Transverse colon (tissue), 4 donors: ENCODE measurements at places on chromosomes 2 and 18. TPM values are rescaled to one million over a fixed set of nuclear protein-coding genes. Genes with fewer than 3 reads are reported as not detected.

DNA sequence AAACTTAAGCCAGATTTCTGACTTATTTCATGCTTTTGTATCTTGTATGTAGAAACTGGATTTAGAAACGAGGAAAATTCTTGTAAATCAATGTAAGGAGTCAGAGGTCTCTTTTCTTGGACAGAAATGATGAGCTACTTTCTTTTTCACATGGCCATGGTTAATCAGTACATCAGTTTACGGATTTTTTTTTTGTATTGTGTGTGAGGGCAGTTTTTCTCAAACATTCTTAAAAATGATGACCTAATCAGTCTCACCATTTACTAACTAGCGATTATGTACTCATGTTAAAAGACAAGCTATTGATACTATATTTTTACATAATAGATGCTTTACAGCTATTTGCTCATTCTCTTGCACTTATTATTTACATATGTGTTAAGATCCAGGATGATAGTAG, 165.2 kb upstream of the DOCK10 start:
- no peak for DNase-seq

DNA sequence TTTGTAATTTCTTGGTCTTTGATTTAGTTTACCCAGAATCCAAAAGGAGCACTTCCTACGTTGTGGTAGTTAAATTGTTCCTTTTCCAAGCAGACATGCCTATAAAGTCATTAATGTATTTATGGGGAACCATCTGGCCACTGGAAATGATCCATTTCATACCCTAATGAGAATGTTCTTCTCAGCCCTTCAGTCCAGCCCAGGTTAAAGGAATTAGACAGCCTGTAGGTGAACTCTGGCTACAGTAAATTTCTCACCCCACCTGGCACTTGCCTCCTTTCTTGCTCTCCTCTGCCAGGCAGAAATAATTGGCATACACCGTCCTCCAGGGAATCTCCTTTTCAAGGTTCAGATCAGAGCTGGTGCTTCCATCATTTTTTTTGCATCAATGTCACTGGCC, 121.1 kb downstream of the SETBP1 start:
- DNase-seq: no peak

UXS1 gene
- 37.0 TPM for total RNA-seq

GRCh38 chr2:176753752-176754474, 458.7 kb upstream of the HNRNPA3 start:
- DNase-seq: no peak

DNA sequence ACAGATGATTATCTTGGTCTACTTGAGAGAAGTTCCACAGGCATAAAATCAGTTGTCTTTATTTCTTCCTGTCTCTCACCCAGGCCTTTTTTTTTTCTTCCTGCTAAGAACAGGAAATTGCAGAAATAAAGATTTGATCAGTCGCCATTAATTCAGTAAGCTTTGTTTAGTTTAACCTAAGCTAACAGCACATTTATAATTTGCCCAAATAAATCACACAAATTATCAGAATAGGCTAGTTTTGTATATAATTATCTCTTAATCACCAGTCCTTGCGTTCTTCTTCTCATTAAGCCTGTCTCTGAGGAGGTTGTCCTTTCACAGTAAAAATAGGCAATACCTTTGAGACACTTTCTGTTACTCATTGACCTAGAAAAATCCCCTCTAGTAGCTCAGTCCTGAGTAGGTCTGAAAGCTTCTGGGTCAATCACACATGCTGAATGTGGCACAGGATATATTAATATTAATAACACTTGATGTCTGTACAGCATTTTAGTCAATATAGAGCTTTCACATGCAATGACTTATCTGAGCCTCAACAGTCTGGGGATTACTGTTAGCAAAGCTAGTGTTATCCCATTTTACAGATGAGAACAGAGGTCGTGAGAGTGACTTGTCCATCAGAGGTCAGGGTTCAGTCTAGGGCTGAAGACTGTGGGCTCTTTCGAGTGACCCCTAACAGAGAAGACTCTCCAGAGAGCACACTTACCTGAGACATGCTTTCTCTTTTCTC, 11.2 kb upstream of the STK17B start:
- no peak for DNase-seq

DNA sequence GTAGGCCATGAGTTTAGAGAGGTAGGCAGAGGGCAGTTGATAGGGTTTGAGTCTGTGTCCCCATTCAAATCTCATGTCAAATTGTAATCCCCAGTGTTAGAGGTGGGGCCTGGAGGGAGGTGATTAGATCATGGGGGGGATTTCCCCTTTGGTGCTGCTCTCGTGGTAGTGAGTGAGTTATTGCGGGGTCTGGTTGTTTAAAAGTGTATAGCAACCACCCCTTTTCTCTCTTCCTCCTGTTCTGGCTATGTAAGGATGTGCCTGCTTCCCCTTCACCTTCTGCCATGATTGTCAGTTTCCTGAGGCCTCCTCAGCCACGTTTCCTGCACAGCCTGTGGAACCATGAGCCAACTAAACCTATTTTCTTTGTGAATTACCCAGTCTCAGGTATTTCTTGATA, 25.5 kb downstream of the MARCHF4 start:
- no peak for DNase-seq

CAPN14 gene
- total RNA-seq: not detected

GRCh38 chr2:49901202-49902065, 747.1 kb upstream of the FSHR start:
- no peak for DNase-seq

DNA sequence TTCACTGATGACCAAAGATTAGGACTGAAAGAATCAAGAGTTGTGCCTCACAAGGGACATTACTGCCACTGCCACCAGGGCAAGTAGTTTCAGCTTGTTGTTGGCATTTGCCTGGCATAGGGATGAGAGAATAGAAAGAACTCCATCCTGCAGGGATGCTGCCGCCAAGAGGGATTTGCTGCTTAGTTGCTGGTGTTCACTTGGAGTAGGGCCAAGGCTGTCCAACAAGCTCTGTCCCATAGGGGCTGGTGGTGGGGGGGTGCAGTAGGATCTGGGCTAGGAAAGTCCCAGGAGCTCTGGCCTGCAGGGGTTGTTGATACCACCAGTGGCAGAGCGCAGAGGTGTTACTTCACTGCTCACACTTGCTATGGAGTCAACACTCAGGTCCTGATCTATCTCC, 84.9 kb upstream of the MGAT4A start:
- no peak for DNase-seq

GRCh38 chr2:31802711-31803110, 208.1 kb downstream of the MEMO1 start:
- DNase-seq: no peak

DNA sequence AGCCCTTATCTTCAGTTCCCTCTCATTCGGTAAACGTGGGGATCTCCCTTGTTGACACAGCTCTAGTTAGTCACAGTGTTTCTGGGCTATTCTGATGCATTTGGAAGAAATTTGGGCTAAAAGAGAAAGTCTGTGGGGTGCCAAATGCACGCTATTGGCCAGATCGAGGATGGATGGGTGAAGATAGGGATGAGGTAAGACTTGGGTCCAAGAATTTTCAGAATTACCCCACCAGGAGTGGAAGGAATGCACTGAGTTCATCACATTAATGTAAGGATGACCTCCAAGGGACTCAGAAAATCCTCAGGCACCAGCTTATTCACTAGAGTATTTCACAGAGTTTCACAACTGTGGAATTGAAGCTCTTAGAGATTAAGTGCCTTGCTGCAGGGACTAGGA, 49.3 kb downstream of the NRP2 start:
- no peak for DNase-seq

- DNase-seq: no peak
Observed at GRCh38 chr18:47549021-47549540, 297.6 kb upstream of the SKOR2 start.

SFXN5 gene
- 12.3 TPM for total RNA-seq

DNA sequence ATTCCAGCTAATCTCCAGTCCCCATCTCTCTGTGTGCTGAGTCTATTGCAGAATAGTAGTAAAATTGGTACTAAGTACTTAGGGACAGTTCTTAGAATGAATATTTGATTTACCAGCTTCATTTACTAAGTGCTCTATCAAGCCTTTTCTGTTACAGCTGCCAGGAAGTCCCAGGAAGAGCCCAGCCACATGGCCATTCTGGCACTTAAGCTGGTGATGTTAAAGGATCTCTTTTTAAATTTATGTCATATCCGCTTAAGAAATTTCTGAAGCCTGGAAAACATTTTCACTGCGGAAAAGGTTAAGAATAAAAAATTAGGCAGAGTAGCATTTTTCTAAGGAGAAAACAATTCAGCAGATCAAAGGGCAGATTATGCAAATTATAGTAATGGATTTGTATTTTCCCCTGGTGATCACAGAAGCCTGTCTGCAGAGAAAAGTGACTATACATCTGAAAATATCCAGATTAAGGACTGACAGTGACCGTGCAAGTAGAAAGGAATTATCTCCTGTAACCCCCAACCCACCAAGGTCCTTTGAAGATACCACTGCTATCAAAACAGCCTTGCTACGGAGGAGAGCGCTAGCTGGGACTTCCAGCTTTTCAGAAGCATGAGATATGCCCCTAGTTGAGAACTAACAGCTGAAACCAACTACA, 260.8 kb downstream of the SH3BP4 start:
- no peak for DNase-seq

NTSR2 gene
- not detected for total RNA-seq

DNA sequence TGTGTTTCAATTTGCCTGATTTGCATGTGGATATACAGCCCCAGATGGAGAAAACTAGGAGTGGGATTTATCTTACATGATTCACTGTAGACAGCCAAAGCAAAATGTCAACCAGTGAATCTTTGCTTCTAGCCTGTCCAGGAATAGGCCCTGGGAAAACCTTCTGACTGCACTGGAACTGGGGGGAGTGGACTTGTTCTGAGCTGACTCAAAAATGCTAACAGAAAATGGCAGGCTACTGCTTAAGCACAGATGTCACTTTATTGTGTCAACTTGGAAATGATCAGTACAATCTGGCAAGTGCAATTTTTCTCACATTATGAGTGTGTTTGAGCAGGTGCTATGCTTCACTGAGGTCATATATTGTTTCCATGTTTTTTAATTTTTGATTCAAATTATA, 593.7 kb downstream of the NRXN1 start:
- DNase-seq: no peak

DNA sequence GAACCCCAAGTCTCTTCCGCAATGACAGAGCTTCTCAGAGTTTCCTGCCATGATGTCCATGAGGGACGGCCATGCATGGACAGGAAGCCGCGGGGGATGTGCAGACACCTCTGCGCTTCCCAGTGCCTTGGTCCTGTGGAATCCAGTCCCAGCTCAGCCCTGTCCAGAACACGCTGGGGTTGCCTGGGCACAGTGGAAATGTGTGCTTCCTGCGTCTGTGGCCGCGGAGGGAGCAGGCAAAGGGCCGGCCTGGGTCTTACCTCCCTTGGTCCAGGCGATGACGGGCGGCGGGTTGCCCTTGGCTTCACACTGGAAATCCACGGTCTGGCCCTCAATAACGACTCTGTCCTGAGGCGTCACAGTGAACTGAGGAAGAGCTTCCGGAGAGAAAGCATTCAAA, 79.6 kb downstream of the PXDN start:
- no peak for DNase-seq

DNA sequence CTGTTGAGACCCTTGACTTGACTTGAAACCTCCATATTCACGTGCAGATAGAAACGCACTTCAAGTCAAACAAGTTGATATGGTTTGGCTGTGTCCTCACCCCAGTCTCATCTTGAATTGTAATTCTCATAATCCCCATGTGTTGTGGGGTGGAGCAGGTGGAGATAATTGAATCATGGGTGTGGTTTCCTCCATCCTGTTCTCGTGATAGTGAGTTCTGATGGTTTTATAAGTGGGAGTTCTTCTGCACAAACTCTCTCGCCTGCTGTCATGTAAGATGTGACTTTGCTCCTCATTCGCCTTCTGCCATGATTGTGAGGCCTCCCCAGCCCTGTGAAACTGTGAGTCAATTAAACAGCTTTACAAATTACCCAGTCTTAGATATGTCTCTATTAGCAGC, 21.4 kb downstream of the SLC3A1 start:
- no peak for DNase-seq

DNA sequence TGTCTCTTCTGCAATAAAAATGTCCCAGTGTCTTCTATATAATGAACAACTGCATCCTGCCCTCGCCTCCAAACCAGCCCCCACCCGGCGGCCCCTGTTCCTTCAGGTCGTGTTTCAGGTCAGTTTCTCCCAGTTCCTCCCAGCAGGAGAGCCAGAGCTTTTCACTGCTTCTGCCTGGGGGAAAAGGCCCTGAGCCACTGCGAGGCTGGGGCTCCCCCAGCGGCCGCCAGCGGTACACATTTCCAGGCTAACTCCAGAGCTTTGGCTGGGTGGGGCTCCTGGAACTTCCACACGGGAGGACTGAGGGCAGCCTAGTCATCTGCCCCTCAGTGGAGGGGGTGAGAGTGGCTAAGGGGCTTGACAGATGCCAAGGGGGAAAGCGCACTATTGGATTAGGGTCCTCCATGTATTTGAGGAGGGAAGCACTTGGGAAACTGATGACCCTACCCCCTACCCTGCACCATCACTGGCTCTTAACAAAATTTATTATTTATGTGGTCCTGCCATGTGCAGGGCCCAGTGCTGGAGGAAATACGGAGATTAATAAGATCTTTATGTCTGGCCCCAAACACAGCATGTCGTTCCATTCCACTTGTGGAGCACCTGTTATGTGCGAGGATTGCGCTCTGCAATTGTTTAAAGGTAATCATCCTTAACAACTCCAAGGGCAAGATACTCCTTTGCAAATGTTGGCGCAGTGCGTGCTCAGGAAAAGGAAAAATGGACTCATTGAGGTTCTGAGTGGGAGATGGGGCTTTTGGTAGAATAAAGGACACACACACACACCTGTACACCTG, 17.3 kb upstream of the CYS1 start:
- DNase-seq: peak; percentile 75

DNA sequence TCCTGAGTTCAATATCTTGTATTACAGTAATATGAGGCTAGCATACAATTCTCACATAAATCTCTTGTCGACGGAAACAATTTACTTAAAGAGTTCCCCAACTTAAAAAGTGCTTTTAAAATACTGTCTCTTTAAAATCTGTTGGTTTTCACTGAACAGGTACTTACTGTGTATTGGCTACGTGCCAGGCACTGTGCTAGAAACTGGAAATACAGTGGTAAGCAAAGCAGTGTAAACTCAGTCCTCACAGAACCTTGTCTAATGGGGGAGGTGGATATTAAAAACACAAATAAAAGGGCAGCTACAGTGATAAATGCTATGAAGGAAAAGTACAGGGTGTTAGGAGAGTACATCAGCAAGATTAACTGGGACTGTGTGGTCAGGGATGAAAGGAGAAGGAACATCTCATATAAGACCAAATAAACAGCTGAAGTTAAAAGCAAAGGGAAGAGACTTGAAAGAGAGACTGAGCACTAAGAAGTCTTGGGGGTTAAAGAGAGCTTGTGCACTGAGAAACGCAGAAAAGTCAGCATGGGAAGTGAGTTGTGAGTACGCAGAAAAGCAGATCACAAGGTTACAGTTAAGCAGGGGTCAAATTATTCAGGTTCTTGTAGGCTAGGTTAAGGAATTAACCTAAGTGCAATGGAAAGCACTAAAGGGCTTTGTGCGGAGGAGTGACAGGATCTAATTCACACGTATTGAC, 52.5 kb downstream of the USP40 start:
- peak; percentile 59 for DNase-seq

DOK1 gene
- total RNA-seq: 19.1 TPM

GRCh38 chr18:55289775-55290174, 298.2 kb downstream of the TCF4 start:
- no peak for DNase-seq

CYBRD1 gene
- total RNA-seq: 58.0 TPM

SCG2 gene
- total RNA-seq: 9.6 TPM

- no peak for DNase-seq
Observed at GRCh38 chr18:39424261-39424660, 1858.7 kb upstream of the CELF4 start.

NEU2 gene
- total RNA-seq: not detected

SERPINB11 gene
- total RNA-seq: not detected

DCDC2C gene
- total RNA-seq: not detected

GRCh38 chr2:132517386-132517785, 100.8 kb downstream of the GPR39 start:
- no peak for DNase-seq
